ENCODE measurements at places on chromosomes 7 and 10.

GRCh38 chr10:5512881-5513612, 11.7 kb upstream of the CALML3 start:
- no peak for DNase-seq

GRCh38 chr10:43825421-43825820, 176.7 kb upstream of the ZNF32 start:
- DNase-seq, result no peak

DNA sequence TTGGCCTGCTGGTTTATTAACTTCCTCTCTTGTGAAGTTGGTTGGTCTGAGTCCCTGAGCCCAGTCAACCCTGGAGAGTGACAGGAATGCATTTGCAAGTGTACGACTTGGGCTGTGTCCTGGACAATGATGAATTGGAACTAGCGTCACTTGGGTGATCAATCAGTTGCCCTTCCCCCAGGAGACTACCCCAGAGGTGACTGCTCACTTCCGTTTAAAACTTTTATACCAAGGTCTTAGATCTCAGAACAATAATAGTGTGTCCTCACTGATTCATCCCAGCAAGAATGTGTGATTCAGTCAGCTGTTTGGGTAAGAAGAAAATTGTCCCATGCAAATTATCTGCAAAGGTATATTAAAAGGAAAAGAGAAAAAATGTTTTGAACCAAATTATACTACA, 102.9 kb upstream of the ARMC3 start:
- DNase-seq, result no peak

- DNase-seq, result no peak
Observed at GRCh38 chr7:83691095-83691494, 42.2 kb upstream of the SEMA3E start.

GRCh38 chr10:120970595-120971529, 119.7 kb downstream of the WDR11 start:
- no peak for DNase-seq

- peak; percentile 48 for DNase-seq
Observed at GRCh38 chr10:112471878-112472487, 25.0 kb downstream of the VTI1A start.

DNA sequence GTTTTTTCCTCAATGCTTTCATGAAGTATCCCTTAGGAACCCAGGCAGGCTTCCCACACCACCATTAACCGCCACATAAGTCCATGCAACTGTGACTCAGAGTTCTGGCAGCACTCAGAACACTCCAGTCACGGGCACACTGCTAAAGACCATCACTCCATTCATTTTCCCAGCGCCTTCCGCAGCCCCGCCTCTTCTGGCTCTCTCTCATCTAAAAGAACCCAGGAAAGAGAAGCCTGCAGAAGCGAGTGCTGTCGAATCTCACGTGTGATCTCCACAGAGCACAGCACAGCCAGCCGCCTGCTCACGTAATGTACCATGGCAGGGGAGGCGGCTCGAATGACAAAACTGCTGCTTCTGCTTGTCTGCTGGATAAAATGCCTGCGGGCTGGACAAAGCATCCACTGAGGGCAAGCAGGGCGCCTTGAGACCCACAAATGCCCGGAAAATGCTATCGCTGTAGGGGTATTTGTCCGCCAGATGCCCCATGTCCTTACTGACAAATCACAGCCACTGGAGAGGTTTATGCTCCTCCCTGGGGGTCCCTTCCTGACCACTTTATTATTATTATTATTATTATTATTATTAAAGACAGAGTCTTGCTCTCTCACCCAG, 1.8 kb downstream of the PSMG3 start:
- peak; percentile 42 for DNase-seq

- DNase-seq, result peak; percentile 37
Observed at GRCh38 chr10:110138197-110138812, 69.1 kb upstream of the MXI1 start.

DNA sequence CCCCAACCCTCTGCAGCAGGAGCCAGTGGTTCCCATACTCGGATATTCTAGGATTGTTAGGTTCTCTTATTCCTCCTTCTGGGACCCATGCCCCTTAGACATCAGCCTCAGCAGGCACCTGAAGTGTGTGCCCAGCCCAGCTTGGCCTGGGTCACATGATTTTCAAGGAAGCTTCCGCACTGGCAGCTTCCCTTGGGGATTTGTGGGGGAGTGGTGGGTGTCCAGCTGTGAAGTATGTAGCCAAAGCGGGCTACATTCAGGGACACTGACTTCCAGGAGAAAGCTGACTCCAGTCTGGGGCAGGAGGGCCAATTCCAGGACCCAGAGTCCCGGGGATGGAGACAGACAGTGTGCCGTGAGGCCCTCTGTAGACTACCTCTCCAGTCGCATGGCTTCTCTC, 1.3 kb downstream of the LDB1 start:
- peak; percentile 36 for DNase-seq

DNA sequence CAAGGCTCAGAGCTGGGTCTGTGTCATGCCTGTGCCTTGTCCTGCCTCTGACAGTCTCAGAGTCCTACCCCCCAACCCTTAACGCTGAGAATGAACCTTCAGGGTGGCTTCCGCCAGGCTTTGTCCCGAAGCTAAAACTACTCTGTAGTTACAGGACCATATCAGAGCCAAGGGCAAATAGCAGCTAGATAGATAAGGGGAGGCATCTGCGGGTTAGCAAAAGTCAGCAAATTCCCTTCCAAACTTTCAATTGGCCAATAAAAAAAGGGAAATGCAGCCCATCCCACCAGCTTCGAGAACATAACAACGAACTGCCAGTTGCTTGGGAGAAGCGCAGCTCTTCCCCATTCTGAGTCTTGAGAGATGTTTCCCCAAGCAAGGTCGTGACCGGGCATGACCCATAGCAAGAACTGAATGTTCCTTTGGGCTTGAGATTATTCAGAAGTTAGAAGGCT, 17.7 kb downstream of the CCL24 start:
- no peak for DNase-seq

DNA sequence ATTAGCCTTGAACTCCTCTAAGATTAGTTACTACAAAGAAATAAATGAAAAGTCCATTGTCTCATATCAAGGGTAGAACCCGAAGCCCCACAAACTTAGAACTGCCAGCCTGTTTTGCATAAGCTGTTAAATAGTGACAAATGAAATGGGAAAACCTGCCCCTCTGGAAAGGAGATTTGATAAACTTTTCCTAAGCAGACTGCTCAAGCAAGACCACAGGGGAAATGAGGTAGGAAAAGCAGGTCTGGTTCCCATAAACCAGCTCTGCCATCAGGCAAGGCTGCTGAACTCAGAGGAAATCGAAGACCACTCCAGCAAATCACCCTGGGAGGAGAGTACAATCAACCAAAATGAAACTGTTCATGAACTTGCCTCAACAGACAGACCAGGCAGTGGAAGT, 181.5 kb upstream of the AOAH start:
- DNase-seq, result no peak

- DNase-seq, result no peak
Observed at GRCh38 chr10:103431902-103432301, 20.3 kb downstream of the CALHM2 start.

GRCh38 chr10:76581506-76582256, 1055.9 kb downstream of the KCNMA1 start:
- peak; percentile 40 for DNase-seq

DNA sequence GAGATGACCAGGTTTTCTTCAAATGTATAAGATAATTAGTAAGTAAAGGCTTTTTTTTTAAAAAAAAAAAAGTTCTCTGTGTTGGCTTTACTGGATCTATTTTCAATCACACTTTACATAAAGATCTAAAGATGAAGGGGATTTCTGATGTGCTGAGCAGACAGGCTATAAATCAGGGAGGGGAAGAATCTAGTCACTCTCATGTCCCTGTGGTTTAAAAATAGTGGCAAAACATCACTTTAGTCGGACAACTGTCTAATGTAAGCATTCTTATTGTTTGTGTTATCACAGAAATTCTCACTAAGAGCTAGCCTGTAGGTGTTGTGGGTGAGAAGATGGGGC, 132.7 kb downstream of the ICA1 start:
- DNase-seq, result no peak

GRCh38 chr10:129390147-129390546, 76.9 kb upstream of the MGMT start:
- DNase-seq, result no peak

DNA sequence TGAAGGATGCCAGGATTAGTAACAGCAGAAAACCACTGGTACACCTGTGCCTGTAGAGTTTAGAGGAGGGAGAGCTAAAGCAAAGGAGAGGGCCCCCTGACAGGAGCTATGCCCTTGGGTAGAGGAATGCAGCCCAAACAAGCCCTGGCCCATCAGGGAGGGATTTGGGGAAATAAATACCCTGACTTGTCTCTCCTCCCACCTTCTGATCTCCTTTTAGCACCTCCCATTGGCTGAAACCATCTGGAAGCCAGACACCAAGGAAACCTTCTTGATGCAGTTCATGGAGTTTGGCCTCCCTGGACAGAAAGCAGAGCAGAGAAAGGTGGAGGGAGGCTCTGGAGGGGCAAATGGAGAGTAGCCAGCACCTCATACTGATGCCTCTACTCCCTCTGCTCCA, 45.3 kb downstream of the ADRA2A start:
- no peak for DNase-seq

DNA sequence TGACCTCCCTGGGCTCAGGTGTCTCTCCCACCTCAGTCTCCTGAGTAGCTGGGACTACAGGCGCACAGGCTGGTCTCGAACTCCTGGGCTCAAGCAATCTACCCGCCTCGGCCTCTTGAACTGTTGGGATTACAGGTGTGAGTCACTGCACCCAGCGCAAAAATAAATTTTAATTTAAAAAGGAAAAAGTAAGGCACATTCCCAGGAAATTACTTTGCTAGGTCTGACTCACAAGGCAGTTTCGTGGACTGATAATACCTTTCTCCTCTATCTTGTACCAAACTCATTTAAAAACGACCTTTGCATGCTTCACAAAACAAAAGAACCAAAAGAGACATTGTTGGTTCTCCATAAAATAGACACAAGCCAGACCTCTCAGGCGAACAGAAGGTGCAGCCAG, 29.7 kb downstream of the PARP12 start:
- no peak for DNase-seq

Measured in fibroblast of gingiva (primary cell).